ENCODE measurements at places on chromosomes 3 and 15.
A peak's percentile ranks its signal among the peaks of the same experiment; 100 is the strongest.

DNA sequence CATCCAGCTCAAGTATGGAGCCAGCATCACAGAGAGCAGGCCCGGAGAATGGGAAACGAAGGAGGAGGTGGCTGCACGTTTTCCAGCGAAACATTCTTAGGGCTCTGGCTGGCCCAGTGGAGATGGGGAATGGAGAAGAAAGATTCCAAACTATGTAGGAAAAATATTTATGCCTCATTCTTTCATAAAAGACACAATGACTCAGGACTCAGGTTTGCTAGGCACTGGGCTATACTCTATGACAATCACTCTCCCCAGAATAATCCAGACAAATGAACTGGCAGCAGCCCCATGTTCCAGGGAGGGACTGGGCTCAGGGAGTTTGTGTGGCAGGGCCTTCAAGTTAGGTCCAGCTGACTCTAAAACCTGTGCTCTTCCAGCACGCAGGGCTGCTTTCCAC is 110.8 kb upstream of the RAD18 start:
- DNase-seq: no peak

DNA sequence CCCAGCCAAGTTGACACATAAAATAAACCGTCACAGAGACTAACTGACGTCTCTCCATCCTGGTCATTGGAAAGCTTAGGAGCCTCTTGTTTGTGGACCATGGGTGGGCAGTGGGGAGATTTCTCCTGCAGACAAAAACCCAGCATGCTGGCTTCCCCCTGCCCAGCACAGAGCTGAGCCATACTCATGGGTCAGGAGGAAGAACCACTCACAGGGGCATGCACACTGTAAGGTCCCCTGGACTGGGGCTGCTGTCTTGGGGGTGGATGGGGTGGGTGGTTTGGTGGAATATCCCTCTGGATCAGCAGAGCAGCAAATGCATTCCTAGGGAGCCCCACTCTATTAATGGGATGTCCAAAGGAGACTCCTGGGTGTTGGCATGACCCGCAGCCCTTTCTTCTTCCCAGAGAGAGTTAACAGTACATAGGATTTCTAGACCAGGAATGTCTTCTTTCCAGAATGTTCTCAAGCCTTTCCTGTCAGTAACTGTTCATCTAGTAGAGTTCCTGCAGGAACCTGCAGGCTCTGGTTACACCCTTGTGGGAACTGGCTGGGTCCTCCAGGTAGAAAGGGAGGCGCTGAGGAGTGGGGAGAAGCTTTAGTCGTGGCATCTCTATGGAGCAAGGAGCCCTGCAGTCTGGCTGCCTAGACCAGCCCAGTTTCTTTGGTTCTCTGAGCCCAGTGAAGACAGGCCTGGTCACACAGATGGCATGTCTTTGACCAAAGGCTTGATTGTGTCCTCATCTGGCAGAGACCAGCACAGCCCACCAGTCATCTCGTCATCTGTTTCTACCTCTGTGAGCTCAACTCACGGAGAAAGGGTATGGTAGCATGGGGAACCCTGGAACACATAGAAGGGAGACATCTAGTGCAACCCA is 73.4 kb upstream of the PRR23C start:
- no peak for DNase-seq

DNA sequence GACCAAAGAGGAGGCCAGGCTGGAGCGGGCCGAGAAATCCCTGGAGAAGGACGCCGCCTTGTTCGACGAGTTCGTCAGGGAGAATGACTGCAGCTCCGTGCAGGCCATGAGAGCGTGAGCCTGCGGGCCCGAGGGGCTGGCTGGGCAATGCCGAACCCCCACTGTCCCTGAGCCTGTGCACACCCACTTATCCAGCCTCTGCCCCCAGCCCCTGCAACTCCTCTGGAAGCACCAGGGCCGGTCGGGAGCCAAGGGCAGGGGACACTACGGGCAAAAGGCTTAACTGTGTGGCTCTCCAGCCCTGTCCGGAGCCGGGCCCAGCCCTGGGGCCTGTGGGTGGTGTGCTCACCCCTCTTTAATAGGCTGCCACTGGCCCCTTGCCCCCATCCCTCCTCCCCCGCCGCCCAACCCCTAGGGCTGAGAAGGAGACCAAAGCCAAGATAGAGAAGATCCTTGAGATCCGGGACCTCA is 24.0 kb downstream of the CFAP100 start:
- no peak for DNase-seq

GRCh38 chr3:13414040-13414729 is 5.9 kb downstream of the NUP210 start:
- DNase-seq: peak; percentile 67

- DNase-seq: no peak
Observed at GRCh38 chr3:24832891-24833290, 338.2 kb upstream of the THRB start.

- DNase-seq: no peak
Observed at GRCh38 chr15:30038667-30039523, 43.9 kb upstream of the GOLGA8J start.

DNA sequence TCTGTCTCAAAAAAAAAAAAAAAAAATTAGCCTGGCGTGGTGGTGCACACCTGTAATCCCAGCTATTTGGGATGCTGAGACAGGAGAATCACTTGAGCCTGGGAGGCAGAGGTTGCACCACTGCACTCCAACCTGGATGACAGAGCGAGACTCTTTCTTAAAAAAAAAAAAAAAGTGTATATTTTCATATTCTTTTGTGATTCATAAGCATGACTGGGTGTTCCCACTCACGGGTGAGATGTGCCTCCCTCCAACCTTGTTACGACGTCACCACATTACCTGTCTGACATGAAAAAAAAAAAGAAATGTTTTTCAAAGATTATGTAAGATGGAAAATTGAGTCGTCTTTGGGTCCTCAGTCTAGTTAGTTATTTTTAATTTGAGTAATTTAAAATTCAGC is 56.8 kb downstream of the TMEM41A start:
- no peak for DNase-seq

GRCh38 chr3:2870724-2871333 is 239.3 kb downstream of the IL5RA start:
- DNase-seq: no peak

Data from stimulated activated CD8-positive, alpha-beta memory T cell treated with anti-CD3 and anti-CD28 coated beads, Interleukin-2, amount 100 ng/mL, for 48 hours (primary cell).